ENCODE measurements at places on chromosomes 7 and 10.

GRCh38 chr10:60816628-60817397 lies 38.5 kb downstream of the CDK1 start:
- no peak for DNase-seq

DNA sequence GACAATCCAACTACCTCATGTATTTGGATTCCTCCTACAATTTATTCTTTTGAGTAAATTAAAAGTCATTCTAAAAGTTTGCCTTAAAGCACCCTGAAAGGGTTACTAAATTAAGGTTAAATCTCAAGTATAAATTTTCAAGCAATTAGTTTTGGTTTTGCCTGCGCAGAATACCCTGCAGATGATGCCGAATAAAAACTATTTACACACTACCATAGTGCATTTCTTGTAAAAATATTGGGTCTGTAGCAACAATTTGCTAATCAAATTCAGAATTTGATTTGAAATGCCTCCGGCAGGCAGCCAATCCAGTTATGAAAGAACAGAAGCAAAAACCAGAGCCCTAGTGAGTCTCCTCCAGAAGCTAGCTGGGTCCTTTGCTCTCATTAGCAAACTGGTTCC lies 122.2 kb downstream of the TWIST1 start:
- no peak for DNase-seq

GRCh38 chr10:73650537-73651331 lies 5.1 kb downstream of the SYNPO2L start:
- DNase-seq, result no peak

GRCh38 chr7:99619571-99620130 lies 2.9 kb downstream of the ZSCAN25 start:
- DNase-seq, result no peak

DNA sequence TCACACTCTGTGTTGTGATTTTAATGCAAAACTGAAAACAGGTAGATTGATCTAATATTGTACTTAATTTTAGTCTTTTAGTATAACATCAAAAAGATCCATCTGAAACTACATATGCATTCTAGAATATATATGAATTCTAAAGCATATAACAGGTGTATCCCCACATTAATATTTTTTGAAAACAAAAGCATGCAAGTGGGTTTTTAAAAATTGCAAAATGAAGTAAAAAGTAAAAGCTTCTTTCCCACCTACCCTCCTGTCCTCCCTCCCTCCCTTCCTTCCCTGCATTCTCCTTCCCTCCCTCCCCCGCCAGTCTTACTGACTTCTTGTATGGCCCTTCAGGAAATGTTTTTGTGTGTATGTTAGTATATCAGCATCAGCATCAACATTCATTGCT lies 14.6 kb upstream of the STMP1 start:
- DNase-seq, result no peak

DNA sequence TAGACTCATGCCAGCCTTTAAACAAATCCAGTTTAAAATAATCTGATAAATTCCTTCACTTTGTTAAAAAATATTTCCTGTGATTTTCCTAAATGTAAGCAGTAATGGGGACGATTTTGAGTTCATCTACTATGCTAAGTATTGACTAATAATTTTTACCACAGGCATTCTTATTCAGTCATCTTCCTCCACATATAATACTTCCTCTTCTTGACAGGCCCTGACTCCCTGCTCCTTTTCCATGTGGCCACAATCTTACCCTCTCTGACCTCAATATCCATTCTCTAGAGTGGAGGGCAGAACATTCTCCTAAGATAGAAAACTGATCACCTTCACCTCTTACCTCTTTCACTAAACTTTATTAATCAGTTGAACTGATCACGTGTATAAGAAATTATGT lies 7.8 kb downstream of the DNAJC2 start:
- DNase-seq, result no peak

GRCh38 chr7:78039790-78040776 lies 241.5 kb downstream of the PHTF2 start:
- no peak for DNase-seq

GRCh38 chr7:81956520-81956919 lies 186.7 kb upstream of the HGF start:
- no peak for DNase-seq

DNA sequence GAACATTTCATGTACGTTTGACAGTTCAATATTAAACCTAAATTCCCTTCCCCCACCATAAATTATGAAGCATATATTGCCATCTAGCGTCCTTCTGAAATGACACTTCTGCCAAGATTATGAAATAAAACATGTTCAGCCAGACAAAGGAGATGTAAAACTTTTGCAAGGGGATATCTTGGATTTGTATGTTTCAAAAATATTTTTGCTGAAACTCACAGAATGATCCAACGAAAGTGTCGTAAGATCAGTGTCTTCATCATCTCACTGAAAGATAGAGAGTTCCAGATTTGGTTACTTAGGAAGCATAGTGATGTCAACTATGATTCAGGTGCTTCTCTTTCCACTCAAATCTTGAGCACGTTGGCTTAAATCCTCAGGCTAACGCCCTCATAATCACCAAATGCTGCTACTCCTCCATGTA lies 904.3 kb downstream of the XPNPEP1 start:
- no peak for DNase-seq

DNA sequence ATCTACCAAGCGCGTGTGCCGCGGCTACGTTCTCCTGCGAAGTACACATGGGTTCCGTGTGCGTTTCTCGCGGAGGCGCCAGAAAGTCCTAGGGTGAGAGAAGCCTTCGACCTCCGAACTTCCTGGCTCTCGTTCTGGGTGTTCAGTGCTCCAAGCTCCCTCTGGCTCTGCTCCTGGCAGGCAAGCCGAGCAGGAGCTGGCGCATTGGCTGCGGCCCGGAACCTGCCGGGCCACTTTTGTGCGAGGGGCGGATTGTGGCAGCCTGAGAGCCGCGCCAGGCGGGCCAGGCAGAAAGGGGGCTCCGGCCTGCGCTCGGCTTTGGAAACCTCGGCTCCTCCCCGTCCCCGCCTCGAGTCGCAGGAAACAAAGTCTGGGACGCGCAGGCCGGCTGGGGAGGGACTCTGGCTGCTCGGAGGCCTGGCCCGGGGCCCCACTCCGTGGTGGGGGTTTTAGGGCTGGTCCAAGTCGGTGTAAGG lies 9.6 kb downstream of the EMX2 start:
- DNase-seq, result no peak

- no peak for DNase-seq
Observed at GRCh38 chr7:112547916-112548315, 67.1 kb downstream of the LSMEM1 start.

DNA sequence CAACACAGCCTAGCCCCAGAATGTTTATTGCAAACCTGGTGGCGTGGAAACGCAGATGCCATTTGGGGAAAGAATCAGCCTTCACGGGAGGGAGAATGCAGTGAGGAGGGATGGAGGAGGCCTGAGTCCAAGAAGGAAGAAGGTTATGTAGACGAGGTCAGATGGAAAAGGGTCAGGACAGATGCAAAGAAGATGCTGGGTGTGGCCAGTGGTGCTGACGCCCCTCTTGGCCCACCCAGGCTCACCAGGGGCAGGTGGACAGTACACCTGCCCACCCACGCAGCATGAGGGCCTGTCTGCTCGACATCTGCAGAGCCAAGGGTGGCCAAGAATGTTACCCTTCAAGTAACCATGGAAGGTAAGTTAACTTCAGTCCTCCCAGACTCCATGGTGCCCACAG lies 40.5 kb downstream of the OAT start:
- DNase-seq, result no peak

DNA sequence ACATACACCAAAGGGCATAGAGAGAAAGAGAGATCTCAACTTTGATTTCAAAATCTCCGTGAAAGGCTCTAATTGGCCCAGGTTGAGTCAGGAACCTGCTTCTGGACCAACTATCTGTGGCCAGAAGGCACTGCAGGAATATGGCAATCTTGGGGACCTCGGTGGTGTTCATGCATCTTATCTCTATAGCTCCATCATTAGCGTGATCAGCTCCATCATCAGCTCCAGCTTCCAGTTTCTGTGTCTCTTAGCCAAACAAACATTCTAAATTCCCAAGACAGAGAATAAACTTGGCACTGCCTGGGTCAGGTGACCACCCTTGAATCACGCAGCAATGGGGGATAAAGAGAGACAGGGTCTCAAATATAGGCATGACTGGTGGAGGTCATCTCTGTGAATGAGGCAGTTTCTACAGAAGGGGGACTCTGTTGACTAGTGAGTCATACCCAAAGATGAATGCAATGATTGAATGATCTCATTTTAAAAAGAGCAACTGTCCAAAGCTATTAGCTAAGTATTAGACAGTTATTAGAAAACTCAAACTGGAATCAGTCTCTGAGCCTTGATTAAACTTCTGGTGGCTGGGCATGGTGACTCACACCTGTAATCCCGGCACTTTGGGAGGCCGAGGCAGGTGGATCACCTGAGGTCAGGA lies 5.4 kb upstream of the NRF1 start:
- DNase-seq, result no peak

DNA sequence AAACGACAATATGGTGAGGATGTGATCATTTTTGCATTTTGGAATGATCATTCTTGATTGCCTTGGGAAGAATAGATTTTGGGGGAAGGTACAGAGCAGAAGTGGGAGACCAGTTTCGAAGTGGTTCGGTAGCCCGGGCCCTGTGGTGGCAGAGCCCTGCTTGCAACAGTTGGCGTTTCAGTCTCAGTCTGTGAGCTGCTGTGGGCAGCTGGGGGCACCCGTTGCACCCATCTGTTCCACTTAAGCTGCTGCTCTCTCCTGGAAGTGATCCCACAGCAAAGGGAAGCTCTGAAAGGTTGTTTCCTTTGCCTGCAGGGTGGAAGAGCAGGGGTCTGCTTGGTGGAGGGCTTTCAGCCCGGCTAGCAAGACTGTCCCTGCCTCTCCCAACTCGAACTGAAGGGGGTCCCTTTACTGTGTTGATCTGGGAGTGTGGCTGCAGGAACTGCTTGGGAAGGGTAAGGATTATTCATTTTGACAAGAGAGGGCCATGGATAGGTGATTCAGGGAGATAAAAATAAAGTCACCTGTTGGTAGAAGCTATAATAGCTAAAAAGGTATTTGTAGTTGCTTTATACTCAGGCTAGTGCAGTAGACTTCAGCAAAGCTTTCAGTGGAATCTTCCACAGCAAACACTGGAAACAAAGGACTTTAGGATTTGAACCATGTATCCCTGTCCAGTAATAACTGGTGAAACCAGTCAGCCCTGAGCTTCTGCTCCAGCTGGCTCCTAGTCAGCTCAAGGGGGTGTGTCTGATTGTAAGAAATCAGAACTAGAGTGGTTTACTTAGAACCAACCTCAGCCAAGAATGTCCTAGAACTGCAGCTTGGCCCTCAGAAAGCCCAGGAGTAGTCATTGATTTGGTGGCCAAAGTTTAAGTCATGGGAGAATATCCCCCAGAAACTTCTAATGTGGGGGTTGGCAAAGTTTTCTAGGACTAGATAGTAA lies 53.1 kb upstream of the PDCD4 start:
- DNase-seq, result no peak

DNA sequence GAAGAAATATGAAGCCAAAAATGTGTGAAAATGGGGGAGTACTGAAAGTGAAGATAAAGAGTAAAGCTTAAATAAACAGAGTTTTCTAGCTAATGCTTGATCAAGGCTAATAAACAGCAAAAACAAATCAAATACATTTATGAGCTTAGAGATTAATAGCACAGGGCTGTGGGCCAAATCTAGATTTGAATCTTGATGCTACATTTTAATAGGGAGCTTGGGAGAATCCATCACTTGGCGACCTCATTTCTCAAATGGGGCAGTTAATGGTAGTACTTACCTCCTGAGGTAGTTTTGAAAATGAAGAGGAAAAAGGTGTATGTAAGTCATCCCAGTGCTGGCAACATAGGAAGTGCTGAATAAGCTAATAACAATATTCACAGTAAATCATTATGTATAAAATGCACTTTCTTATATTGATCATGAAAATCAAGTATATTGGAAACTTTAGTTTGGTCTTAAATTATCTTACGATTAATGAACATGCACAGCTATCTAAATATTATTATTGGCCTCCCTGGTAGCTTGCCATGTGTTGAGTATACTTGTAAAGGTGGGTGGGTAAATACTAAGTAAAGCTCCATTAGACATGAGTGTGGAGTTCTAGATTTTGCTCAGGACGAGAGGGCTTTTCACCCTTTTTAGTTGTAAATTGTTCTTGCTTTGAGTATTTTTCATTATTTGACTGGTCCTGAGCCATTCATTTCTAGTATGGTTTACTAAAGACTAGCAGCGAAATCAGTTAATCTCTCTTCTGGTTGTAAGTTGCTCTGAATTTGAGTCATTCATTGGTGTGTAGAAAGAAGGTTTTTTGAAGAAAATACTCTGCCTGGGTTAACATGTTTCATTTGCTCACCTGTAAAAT lies 5.1 kb downstream of the BICC1 start:
- DNase-seq, result no peak

GRCh38 chr10:71085689-71086438 lies 126.5 kb upstream of the UNC5B start:
- DNase-seq, result no peak

DNA sequence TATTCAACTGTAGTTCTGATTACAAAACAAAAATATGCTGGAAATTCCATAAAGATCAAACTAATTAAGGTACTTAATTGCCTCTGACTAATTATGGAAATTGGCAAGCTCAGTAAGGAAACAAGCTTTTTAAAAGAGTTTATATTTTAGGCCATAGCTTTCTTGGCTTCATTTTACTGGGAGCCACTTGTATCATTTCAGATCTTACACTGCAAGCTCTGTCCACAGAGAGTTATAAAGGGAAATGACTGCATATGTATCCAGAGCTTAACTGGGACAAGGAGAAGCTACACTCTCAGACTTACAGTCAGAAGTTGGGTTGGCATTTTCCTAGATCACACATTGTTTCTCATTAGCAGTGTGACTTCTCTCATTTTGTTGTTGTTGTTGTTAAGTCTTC lies 92.4 kb downstream of the LRRN3 start:
- DNase-seq, result no peak

DNA sequence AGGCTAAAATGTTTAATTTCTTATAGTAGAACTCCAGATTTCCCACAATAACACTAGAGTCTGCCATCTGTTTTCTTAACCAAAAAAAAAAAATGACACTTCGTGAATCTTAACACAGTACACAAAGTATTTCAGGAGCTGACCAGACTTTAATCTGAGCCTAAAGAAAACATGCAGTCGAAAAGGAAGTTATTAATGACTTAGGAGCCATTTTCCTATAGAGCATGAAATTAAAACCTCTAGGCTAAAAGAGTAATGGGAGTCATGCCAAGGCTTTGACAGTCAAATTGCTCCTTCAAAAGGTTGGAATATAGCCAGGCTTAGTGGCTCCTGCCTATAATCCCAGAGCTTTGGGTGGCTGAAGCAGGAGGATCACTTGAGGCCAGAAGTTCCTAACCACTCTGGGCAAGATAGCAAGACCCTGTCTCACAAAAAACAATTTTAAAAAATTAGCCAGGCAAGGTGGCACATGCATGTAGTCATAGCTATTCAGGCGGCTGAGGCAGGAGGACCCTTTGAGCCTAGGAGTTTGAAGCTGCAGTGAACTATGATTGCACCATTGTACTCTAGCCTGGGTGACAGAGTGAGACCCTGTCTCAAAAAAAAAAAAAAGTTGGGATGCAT lies 13.6 kb downstream of the MICU1 start:
- no peak for DNase-seq

- DNase-seq, result no peak
Observed at GRCh38 chr10:35716776-35717175, 74.7 kb upstream of the FZD8 start.

GRCh38 chr7:43372676-43373355 lies 210.1 kb upstream of the STK17A start:
- no peak for DNase-seq

- DNase-seq, result no peak
Observed at GRCh38 chr10:2979306-2979705, 88.0 kb upstream of the PFKP start.

All from stimulated activated CD8-positive, alpha-beta memory T cell treated with anti-CD3 and anti-CD28 coated beads, Interleukin-2, amount 100 ng/mL, for 1 hour (primary cell).